ENCODE measurements at places on chromosomes 11 and 22.

DNA sequence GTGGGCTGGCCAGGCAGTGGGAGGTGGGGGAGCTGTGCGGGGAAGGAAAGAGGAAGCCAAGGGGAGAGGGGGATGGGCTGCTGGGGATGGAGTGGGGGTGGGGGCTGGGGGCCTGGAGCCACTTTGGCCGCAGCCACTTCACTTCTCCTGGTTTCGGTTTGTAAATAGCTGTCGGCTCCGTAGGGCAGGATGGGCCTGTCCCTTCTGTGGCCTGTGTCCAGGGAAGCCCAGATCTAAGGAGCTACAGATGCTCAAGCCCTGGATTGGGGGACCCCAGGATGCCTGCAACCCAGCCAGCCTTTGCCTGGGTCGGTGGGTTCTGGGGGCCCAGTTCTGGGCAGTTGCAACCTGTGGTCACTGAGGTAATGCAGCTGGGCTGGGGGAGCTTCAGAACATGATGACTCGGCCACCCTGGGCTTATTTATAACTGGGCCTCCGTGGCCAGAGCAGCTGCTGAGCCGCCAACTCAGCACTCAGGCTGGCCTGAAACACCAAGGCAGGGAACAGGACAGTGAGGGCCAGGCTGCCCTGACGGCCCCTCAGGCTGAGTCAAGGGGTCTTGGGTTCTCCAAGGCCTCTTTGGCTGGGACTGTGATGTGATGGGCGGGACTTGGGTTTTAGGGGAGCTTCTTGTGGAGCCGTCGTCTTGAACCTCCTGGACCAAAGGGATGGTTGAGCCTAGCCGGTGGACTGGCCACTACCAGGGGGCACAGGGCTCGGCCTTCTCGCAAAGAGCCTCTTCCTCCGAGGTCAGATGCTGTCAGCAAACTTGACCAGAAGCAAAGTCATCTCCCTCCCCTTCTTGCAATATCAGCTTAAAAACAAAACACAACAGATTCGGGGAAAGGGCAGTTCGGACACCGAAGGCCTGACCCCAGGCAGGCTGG, 15.0 kb upstream of the SLC39A13 start:
- DNase-seq = no peak

GRCh38 chr22:37758694-37759093, 49.0 kb upstream of the GCAT start:
- DNase-seq = no peak

DNA sequence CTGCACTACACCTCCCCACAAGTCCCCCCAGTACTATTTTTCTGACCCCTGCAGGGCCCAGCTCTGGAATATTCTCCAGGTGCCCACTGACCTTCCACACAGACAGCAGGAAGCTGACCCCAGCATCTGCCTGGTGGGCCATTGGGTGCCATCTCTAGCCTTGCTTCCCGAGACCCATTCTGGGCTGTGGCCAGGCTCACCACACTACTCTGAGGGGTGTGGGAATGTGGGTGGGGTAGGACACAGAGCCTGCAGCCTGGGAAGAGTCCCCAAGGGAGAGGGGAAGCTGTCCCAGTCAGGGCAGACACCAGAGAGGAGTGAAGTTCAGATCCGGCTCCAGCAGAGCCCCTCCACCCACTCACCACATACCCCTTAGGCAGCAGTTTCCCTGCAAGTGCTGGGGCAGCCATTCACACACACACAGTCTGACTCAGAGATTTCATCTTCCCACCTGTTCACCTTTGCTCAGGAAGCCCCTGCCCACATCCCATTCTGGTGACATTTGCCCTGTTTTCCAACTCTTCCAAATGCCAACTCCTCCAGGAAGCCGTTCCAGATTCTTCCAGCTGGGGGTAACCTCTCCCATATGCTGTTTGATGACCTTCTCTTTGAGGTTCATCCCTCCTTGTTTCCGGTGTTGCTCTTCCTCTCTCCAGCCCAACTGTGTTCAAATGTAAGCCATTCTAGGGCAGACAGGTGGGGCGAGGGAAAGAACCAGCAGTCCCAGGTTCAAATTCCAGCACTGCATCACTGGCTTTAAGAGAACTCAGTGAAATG, 1.9 kb downstream of the SLCO2B1 start:
- DNase-seq = no peak

GRCh38 chr11:8834379-8834778, 76.6 kb upstream of the AKIP1 start:
- DNase-seq = no peak

DNA sequence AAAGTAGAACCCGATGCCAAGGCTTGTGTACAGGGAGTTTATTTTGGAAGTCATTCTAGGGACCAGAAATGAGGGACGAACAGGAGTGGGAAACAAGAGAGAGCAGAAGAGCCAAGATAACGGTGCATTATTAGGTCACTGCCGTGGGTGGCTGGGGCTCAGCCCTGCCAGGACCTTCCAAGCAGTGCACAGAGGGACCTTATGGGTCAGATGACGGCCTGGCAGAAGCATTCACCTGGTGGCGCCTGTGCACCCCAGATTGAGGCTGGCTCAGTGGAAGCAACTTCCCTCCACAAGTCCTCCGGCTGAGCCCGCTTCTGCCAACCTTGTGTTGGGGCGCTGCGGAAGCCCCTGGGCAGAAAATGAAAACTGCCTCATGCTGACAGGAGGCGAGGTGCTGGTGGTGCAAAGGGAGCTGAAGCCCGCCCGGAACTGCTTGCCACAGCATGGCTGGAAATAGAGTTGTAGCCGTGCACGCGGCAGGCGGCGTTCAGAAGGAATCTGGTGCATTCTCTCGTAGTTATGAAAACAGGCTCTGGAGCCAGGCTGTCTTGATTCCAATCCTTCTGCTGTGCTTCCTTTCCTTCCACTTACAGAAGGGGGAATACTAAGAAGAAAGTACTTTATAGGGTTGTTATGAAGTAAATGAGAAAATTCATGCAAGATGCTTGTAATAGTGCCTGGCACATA, 22.2 kb upstream of the TP53I11 start:
- no peak for DNase-seq

GRCh38 chr11:2844116-2844842, 41.3 kb downstream of the CDKN1C start:
- no peak for DNase-seq

DNA sequence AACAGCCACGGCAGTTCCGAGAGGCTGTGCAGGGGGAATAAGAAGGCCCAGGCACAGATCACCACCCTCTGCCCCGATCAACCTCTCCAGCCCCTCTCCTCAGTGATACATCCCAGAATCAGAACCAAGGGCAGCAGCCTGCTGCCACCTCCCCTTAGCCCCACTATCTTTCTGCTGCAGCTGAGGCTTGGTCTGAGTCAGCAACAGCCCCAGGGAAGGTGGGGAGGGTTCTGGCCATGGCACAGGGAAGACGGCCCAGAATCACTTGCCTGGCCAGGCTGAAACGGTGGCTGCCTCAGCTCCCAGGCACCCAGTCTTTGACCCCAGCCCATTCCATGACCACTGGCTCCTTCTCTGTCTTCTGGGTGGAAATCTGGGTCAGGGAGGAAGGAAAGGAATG, 2.3 kb downstream of the CHID1 start:
- DNase-seq = no peak

DNA sequence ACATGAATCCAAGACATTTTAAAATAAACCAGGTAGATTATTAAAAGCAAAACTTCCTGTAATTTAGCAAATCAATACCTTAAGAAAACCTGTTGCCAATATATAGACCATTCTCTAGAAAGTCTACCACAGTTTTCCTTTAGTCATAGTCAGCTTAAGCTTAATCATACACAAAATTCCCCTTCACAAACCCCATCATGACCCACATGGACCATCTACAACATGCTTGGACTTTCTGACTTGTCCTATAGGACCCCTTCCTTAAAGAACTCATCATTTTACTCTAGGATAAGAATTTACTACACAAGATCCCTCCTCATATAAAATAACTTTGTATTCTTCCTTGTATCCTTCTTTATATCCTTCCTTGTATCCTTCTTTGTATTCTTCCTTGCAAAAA, 16.2 kb upstream of the RNASEH2C start:
- no peak for DNase-seq

GRCh38 chr22:49281467-49282340, 546.0 kb downstream of the BRD1 start:
- no peak for DNase-seq

DNA sequence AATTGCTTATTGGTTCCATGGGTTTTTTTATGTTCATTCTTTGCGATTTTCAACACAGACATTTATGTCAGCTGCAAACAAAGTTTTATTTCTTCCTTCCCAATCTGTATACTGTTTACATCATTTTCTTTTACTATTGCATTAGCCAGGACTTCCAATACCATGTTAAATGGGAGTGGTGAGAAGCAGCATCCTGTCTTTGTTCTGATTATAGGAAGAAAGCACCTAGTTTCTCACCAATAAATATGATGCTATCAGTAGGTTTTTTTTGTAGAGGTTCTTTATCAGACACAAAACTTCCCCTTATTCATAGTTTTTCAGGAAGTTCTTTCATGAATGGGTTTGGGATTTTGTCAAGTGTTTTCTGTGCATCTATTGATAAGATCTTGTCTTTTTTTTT, 28.0 kb upstream of the OR8B8 start:
- DNase-seq = no peak

- DNase-seq = no peak
These were observed 41.7 kb downstream of the IRAG1 start for GRCh38 chr11:10651656-10652361.

GRCh38 chr11:6586434-6587359, 16.7 kb downstream of the RRP8 start:
- no peak for DNase-seq

DNA sequence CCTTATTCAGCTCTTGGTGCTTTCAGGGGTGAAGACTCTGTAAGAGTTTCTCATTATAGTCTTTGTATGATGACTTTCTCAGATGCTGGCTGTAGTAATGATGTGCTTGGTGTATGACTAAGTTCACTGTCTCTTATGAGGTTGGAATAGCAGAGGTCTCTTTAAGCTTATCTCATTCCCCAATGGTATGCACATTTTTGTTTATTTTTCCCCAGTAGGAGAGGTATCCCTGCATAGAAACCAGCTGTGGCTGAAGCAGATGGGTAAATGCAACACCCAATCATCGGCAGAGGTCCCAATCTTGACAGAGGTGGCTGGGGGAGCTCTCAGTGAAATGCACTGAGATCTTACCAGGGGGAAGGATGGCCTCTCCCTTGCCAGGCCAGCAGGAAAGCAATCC, 34.6 kb downstream of the BBOX1 start:
- DNase-seq = no peak

- no peak for DNase-seq
These were observed 39.6 kb downstream of the PARVB start for GRCh38 chr22:44063462-44064371.

DNA sequence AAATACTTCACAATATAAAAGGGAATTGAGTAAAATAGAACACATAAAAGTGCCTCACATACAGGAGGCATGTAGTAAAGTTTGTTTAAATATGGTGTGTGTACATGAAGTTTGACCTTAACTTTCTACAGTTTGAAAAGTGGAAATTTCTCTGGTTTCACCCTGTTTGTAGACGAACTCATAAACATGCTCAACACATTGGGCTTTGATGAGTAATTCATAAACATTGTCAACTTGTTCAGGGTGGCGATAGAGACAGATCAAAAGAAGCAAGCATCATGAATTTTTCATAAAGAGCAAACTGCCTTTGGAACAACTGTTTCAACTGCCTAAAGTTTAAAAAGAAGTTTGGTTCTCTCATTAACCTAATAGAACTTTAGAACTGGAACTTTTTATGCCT, 9.1 kb downstream of the SLN start:
- DNase-seq = no peak

DNA sequence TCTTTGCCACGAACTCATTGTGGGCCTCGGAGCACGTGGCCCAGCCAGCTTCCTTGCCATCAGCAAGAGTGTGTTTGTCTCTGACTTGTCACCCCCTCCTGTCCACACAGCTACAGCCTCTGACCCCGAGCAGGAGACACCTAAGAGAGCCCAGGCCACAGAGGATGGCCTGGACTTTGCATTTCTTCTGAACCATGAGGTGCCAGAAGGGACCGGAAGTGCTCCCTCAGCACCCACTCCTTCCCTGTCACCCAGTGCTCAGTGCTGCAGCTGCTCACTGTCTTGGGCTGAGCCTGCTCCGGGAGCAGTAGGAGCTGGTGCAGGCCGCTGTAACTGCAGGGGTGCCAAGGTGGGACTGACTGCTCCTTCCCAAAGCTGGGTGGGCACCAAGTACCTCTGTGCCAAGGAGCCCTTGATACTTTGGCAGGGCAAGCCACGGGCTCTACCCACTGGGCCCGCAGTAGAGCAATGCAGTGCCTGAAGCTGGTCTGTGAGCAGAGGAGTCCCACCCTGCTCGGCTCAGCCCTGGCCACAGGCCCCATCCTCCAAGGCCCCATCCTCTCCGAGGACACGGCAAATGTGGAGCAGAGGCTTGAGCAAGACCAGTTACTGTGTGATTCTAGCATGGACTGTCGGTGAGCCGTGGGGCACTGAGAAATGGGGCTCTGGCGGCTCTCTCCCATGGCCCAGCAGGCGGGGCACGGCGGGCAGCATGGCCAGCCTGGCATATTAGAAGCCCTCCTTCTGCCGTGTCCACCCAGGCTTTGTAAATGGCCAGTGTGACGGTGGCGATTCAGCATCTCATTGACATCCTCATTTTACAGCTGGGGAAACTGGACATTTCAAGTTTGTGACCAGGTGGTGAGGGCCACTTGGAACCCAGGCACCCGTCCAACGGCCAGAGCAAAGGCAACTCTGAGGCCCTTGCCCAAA, 6.3 kb downstream of the GRK2 start:
- DNase-seq = no peak

- no peak for DNase-seq
These were observed 455.8 kb upstream of the FAT3 start for GRCh38 chr11:91768783-91769182.

DNA sequence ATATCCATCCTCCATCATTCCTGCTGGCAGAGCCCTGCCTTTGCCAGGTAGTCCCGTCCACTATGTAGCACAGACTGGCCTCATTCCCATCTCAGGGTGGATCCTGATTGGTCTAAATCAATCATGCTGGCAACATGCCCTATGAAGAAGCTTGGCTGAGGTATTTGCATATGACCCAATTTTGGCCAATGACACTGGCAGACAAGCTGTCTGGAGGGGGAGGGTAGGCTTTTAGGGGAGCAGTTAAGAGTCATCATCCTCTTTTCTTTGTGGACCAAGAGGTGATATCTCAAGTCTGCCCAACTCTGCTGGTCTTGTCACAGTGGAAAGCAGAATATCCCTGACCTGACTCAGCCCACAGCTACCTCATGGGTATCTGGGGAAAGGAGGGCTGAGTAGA, 5.1 kb downstream of the CCDC89 start:
- no peak for DNase-seq

- DNase-seq = no peak
These were observed 32.5 kb upstream of the IZUMO1R start for GRCh38 chr11:94271885-94272372.

- DNase-seq = peak; percentile 29
These were observed 9.9 kb upstream of the MICALL1 start for GRCh38 chr22:37896181-37896592.

GRCh38 chr11:64298966-64299846, 952 bp upstream of the CATSPERZ start:
- DNase-seq = no peak

- no peak for DNase-seq
These were observed 452.9 kb downstream of the MN1 start for GRCh38 chr22:27348634-27349033.
